ENCODE measurements at places on chromosomes 11 and 22. TPM values are rescaled to one million over a fixed set of nuclear protein-coding genes. Genes with fewer than 3 reads are reported as not detected.

GRCh38 chr22:19122752-19123492 lies 710 bp upstream of the DGCR2 start:
- DNase-seq = no peak

GRCh38 chr11:45470151-45470793 lies 184.1 kb upstream of the SYT13 start:
- no peak for DNase-seq

DNA sequence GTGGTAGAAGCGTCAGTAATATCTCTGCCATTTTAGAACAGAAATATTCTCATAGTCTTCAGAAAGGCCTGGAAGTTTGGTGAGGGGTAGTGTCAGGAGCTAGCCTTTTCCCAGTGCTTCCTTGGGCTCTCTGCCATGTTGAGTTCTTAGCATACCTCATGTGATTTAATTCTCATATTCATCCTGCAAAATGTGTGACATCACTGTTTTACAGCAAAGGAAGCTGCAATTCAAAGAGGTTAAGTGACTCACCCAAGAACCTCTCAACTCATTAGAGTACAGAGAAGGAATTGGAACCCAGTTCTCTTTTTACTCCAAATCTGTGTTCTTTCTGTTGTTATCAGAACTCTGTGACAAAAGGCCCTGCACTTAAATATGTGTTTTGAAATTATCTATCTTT lies 72.1 kb downstream of the RNF169 start:
- DNase-seq = peak; percentile 35

- no peak for DNase-seq
Measured at GRCh38 chr22:49660794-49661781, 166.6 kb downstream of the BRD1 start.

DNA sequence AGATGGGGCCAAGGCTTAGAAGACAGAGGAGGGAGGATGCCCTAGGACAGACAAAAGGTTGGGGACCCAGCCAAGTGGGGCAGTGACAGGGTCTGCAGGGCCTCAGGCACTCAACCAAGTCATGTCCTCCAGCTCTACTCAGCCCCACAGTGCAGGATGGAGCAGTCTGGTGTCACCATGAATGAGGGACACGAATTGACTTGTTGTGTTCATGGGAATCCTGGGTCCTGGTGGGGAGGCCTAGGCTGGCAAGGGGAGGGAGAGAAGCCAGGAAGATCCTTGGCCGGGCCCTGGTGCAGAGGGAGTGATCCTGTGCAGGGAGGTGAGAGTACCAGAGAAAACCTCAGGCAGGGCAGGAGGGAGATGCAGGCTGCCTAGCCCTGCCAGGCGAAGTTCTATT lies 12.0 kb downstream of the P2RY6 start:
- no peak for DNase-seq

GRCh38 chr22:44055805-44056204 lies 31.7 kb downstream of the PARVB start:
- DNase-seq = no peak

- no peak for DNase-seq
Measured at GRCh38 chr22:17980638-17981051, 43.7 kb downstream of the MICAL3 start.

DNA sequence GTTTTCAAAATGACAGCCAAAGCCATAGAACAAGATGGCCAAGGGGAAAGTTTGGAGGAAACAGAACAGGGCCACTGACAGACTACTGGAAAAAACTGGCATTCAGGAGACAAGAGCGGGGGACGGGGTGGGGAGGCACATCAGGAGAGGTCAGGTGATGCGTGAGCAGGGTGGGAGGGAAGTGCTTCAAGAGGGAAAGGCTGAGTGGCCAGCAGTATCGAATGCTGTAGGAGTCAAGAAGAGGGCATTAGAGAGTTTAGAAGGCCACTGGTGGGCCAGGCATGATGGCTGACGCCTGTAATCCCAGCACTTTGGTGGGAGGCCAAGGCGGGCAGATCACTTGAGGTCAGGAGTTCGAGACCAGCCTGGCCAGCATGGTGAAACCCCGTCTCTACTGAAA lies 8.2 kb downstream of the GTPBP1 start:
- DNase-seq = no peak

- peak; percentile 34 for DNase-seq
Measured at GRCh38 chr11:22792497-22792896, 37.1 kb downstream of the SVIP start.

- DNase-seq = no peak
Measured at GRCh38 chr11:62770778-62771143, 435 bp upstream of the TAF6L start.

GRIK4 gene
- total RNA-seq = 0.14 TPM

GRM5 gene
- total RNA-seq = 0.17 TPM

CALCA gene
- total RNA-seq = 6.0 TPM
